ENCODE measurements at places on chromosomes 2 and 18. TPM values are rescaled to one million over a fixed set of nuclear protein-coding genes. Genes with fewer than 3 reads are reported as not detected.

DNA sequence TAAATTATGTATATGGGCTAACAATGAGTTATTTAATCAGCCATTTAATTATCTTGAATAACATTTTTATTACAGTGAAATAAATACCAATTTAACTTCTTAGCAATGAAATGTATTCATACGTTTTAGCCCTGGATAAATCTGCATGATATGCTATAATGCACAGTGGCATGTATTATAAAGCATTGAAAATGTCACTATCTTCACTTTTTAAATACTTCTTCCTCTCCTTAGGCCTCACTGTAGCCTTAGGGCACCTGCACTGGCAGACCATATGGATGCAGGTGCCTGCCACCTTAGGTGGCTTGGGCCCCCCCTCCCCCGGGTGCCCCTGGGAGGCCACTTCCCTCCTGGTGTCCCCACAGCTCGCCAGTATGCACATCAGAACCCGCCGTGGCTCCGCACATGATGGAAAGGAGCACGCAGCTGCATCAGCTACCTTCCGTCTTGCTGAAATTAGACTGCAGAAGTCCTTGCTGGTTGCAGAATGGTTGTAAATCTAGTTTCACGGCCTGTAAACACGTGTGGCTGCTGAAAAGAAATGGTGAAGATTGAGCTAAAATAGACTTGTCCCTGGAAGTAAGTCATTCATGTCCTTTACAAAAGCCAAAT is 56.7 kb downstream of the ADI1 start:
- DNase-seq = no peak

DNA sequence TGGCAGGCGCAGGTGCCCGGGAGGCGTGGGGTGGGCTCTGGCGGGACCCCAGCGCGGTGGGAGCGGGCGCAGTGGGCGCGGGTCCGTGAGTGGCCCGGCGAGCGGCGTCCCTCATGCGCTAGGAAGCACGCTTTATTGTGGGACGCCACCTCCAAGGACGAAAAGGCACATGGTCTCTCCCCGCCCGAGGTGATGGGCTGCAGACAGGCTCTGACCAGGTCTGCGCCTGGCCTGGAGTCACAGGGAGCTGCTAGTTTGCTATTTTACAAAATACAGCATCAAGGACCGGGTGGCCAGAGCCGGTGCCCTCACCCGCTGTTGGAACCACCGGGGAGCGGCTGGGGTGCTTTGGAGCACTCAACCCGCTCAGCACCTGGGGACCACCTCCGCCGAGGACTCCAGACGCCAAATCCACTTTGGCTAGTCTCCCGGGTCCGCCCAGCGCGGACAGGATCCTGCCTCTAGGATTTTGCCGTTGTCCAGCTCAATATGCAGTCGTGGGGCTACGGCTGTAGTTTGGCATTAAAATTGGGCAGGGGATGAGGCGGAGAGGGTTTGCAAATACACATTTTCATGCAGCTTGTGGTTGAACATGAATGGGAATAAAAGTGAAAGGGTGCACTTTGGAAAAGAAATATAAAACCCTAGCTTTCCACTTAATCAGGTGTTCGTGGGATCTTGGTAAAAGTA is 65.4 kb downstream of the LRRFIP1 start:
- no peak for DNase-seq

VIT gene
- total RNA-seq = 1.2 TPM

- no peak for DNase-seq
Measured at GRCh38 chr2:220117025-220117424, 489.6 kb downstream of the SLC4A3 start.

- DNase-seq = no peak
Measured at GRCh38 chr18:51337406-51337805, 139.9 kb upstream of the MEX3C start.

GRCh38 chr2:3604991-3605961 is 10.4 kb downstream of the COLEC11 start:
- no peak for DNase-seq

DCAF17 gene
- 22.7 TPM for total RNA-seq

CABYR gene
- 4.4 TPM for total RNA-seq

IL1B gene
- not detected for total RNA-seq

DNA sequence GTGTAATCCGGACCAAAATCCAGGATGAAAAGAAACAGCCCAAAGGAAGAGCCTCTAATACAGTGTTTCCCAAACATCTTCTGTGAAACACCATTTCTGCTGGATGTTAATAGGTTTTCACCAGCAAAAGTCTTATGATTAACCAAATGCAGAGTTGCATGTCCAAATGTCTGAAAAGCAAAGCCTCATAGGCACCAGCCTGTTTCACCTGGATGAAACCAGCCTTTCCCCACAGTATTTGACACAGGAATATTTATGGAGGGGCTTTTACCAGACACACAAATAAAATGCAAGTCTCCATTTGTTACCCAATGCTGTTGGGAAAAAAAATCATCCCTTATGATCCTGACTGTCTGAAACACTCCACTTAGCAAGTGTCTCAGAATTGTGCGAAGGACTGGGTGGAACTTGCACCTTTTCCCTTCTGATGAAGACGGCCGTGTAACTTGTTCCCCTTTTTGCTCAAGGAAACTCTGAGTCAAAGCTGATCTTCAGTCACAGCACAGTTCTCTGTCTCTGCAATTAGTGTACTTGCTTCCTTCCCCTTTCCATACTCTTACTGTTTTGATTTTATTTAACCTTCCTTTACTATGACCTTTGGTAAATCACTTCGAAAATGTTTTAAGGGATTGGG is 70.3 kb upstream of the IL1R2 start:
- DNase-seq = no peak

DNA sequence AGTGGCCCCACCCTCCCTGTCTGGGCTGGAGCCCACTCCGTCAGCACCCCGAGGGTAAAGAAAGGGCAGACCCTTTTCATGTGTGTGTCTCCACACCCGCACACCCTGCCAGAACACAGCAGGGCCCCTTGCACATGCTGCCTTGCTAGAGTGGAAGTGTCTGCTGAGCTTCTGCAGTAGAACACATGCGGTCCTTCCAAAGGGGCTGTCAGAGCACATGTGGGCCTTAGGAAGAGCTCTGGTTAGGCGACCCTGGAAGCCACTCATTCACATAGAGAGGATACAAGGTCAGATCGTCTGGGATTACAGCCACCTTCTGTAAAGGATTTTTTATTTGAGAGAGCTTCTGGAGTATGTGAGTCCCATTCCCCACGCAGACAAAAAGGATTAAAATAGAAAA is 613.2 kb upstream of the RAB6C start:
- no peak for DNase-seq

DNA sequence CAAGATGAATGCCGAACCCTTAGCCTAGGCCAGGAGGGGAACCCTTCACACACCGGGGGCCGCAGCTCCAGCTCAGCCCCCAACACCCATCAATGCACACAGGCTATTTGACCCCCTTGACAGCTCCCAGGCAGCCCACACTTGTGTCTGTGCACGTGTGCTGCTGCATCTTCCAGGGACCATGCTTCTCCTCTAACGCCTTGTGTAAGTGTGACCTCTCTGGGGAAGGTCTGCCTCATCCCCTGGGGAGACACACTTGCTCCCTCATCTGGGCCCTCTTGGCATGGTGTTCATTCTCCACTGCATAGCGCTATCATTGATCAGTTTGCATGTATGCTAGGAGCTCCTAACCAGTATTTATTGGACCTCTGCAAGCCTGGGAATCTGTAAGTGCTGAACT is 120.0 kb upstream of the FHL2 start:
- peak; percentile 17 for DNase-seq

EVX2 gene
- total RNA-seq = not detected

HOXD13 gene
- total RNA-seq = not detected

DNA sequence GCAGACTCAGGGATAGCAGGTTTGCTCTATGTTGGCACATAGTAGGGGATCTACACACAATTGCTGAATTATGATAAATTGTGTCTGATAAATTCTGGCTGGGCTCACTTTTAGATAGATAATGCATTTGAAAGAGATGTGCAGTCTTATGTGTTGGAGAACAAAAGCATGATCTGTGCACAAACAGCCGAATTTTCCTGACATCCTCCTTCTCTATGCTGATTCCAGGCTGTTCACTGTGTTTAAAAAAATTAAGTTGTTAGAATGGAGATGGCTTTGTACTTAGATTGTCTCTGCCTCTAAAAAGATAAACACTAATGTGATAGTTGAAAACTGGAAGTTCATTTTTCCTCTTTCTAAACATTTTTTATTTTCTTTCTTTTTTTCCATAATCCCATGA is 2.1 kb downstream of the CERS6 start:
- DNase-seq = no peak

GRCh38 chr2:42510608-42511243 is 16.9 kb upstream of the KCNG3 start:
- DNase-seq = no peak

PUS10 gene
- 12.1 TPM for total RNA-seq

DNA sequence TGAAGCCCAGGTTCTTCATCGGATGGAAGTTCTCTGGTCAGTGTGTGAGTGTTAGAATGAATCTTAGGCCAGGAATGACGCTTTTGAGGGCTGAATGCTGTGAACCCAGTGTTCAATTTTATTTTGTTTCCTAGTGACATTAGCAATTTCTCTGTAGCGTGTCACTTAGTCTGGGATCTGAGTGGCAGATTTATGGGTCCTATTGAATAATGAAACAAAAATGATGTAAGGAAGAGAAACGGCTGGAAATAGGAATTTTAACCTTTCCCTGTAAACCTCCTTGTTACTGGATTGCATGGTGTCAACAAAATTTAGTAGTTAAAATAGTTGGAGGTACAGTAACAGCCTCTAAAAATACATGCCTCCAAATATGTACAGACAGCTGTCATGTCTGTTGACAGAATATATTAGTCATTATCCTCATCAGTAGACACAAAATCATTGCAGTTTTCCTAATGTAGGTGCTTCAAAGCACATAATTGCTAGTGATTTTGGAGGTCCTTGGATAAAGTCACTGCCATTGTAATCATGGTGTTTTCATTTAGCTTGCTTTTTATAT is 223.8 kb upstream of the SPRED2 start:
- no peak for DNase-seq

- no peak for DNase-seq
Measured at GRCh38 chr2:71796174-71796593, 342.8 kb downstream of the DYSF start.

All from Caco-2 (cell line).